Inflammatory macrophage treated with lipopolysaccharide for 4 hours (primary cell): ENCODE measurements at places on chromosomes 6 and 20.

DNA sequence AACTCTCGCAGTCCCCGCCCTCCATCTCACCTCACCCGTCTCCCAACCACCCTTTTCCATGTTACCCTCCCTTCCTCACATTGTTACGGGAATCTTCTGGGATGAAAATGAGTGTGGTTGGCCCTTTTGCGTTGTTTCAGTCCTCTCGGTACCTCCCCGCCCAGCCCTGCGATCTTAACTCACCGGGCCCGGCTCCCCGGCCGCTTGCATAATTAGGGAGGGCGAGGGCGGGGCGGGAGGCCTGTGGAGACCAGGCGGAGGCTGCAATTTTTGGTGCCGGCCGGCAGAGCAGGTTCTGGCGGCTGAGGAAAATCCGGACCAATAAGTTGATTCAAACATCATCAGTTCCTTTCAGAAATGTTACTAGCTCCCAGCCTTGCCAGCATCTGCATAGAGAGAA, 25.2 kb downstream of the TFAP2B start:
- no peak for DNase-seq

- no peak for DNase-seq
These were observed 22.2 kb downstream of the TFEB start for GRCh38 chr6:41713159-41713649.

DNA sequence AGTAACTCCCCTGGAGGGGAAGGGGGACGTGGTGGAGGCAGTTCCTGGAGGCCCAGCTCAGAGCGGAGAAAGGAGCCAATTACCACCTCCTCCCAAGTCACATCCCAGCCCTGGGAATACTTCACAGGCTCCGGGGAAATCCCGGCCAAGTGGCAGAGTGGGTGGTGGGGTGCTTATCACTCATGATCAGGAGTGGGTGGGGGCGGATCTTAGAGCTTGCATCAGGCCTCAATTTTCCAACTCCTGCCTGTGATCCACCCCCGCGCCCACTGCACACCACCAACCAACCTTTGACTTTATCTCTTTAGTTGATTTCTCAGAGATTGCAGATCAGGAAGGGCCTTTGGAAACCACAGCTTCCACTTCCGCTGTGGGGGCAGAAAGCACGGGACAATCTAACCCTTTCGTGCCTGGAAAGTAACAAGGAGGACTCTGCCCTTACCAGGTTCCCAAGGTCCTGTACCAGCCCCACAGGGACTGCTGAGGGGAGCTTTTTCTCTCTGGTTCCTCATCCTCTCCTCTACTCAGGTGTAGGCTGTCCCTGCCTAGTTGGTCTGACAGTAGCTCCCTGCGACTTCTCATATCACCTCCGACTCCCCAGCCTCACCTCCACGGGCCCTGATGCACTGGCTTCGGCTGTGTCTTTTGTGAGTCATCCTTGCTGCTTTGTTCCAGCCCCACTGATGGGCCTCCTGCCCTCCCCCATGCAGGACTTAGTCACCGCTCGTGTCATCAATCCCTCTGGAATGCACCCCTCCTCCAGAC, 24.9 kb upstream of the IER3 start:
- DNase-seq: peak; percentile 94

DNA sequence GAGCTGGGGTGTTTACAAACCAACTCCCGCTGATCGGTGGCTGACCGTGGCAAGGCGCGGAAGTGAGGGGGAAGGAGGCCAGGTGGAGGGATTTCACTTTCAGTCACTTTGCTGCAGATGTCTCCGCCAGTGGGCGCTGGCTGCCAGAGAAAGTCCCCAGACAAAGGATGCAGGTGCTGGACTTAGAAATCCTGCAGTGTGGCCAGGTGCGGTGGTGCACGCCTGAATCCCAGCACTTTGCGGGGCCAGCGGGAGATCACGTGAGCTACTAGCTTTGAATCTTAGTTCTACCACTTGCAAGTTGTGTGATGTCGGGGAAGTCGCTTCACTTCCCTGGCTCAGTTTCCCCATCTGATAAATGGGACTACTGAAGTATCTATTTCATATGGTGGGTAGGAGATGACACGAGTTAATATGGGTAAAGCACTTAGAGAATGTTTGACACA, 180.4 kb downstream of the ZNF217 start:
- DNase-seq: no peak

DNA sequence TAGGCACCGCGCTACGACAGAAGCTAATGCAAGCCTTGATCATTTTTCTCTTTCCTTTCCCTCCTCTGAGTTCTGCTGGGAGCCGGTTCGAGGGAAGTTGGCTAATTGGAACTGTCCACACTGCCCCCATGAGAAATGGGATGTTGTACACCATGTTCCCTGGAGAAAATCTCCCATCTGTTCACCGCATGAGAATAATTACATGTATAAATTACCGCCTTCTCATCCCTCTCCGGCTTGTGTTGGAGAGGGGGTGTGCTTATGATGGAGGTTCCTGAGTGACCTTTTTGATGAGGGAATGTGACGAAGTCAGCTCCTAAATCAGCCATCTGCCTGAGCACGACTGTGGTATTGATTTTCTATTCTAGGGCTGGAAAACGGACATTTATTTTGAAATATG, 320.2 kb upstream of the SULF2 start:
- DNase-seq: no peak

GRCh38 chr20:63132715-63133471, 83.0 kb downstream of the YTHDF1 start:
- no peak for DNase-seq

DNA sequence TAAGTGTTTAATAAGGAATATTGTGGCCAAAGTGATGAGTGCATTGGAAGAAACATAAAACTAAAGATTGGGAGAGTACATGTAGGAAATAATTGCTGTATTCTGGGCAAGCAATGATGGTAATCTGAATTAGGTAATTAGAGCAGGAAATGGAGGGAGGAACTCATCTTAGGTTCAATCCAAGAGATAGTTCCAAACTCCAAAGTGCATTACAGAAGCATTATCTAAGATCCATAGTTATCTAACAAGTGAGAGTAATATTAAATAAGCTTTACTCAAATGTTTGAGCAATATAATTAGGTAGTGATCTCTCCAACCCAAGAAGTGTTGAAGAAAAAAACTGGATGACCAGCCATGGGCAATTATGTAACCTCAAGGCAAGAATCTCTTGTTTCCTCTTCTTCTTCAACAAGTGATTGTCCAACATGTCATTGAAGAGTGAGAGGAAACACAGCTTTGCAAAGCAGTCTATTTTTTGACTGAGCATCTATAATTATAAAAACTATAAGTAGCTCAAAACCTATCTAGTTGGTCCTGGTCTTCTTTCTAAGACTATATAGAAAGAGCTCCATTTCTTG, 181.2 kb upstream of the TNFAIP3 start:
- peak; percentile 60 for DNase-seq

DNA sequence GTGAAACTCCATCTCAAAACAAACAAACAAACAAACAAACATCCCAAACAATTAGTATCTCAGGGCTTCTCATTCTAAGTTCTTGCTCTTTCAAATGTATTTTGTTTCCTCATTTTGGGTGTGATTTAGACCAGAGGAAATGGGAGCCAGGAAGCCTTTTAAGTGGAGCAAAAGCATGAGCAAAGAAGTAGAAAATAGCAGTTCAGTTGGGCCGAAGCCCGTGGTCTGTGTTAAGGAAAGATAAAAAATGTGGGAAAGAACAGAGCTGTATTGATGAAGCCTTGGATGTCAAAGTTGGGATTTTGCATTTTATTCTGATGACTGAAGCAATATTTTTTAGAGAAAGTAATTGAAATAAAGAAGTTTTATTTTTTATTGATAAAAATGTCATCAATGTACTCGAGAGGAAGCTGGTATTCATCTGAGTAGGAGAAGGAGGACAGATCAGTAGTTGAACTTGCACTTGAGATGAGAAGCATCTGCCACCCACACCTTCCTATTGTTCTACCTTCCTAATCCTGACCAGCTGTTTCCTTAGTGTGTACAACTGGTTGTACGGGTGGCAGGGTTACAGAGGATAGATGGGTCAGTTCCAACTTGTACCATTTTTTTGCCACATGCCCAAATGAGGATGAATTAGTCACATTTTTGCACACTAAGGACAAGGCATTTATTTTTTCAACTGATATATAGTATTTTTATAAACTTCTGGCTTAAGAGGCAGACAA, 56.1 kb downstream of the KIAA0408 start:
- DNase-seq: no peak

DNA sequence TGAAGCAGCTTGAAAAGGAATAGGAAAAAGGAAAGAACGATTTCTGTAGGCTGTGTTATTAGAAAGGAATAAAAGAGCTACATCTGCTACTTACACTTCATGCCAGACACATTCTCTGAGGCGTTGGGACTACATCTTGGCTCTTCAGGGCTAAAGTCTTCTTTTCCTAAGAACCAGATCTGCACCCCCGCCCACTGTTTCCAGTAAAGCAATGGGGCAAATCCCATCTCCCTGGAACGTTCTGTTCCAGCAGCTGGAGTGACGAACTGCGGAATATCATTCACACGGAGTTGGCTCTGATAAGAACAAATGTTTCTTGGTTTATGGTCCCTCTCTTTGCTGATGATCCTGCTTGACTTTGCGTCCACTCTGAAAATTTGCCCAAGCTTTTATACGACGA, 26.9 kb downstream of the FAM50B start:
- DNase-seq: no peak

- DNase-seq: peak; percentile 36
These were observed 70.0 kb upstream of the SHLD1 start for GRCh38 chr20:5680192-5680591.
